ENCODE measurements at places on chromosomes 5 and 9.
A peak's percentile ranks its signal among the peaks of the same experiment; 100 is the strongest.

- no peak for DNase-seq
These were observed 4.0 kb downstream of the ST6GALNAC4 start for GRCh38 chr9:127912882-127913281.

GRCh38 chr9:81814794-81815464, 113.3 kb upstream of the SPATA31D4 start:
- DNase-seq, result no peak

- DNase-seq, result peak; percentile 34
These were observed 17.5 kb upstream of the ROPN1L start for GRCh38 chr5:10424124-10424731.

DNA sequence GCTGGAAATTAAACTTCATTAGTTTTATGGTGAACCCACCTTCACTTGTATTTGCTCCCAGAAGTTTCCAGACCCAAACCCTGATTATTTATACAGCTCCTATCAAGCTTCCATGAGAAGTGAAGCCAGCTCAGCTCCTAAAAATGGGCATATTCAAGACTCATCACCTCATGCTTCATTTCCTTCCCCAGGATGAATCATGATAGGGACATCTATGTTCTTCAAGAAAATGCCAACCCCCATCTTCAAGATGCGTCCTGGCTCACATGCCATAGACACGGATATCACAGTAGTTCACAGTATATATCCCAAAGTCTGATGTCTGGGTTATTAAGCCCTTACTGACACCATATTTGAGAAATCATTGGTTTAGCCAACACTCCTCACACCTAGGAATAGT, 217.6 kb downstream of the NPR3 start:
- DNase-seq, result no peak

- DNase-seq, result no peak
These were observed 31.2 kb downstream of the FGF18 start for GRCh38 chr5:171450423-171451331.

DNA sequence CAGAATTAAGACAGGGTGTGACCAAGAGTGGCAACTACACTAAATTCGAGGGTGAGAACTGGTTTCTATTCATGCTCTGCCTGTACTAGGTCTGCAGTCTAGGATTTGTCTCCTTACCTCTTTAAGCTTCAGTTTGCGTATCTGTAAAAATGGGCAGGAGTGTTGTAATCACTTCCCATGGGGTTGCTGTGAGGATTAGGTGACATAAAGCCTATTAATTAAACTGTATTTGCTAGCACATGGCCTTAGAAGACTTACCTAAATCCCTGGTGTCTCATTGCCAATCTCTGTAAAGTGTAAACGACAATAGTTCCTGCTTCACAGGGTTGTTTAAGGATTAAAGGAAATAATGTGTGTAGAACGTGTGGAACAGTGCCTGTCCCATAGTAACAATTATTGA, 193.6 kb downstream of the DRD1 start:
- DNase-seq, result no peak

DNA sequence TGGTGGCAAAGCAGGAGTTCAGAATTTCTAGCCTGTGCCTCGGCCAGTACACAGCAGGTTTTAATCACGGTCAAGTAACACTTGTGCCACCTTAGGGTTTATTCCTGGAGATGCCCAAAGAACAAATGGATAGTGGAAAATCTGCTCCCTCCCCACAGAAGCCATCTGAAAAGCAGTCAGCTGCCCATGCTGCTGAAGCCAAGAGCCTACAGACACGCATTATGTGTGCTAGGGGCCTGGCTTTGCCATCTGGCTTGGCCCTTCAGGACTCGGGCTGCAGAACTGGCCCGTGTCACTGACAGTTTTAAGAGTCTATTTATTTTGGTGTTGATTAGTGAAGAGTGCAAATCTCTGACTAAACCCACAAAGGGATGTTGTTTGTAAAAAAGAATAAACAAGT, 11.1 kb downstream of the ARSB start:
- no peak for DNase-seq

DNA sequence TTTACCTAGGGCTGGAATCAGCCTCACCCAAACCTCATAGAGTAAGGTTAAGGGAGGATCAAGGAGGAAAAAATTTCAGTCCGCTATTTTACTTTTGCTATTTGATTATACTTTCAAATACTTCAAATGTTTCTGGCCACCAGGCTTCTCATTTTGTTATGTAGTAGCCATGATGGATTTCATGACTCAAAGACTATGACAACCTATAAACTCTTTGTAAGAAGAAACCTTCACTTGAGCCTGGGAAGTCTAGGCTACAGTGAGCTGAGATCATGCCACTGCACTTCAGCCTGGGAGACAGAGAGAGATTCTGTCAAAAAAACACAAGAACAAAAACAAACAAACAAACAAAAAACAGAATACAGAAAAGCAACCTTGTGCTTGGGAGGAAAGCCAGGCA, 293.6 kb upstream of the TNC start:
- DNase-seq, result no peak

DNA sequence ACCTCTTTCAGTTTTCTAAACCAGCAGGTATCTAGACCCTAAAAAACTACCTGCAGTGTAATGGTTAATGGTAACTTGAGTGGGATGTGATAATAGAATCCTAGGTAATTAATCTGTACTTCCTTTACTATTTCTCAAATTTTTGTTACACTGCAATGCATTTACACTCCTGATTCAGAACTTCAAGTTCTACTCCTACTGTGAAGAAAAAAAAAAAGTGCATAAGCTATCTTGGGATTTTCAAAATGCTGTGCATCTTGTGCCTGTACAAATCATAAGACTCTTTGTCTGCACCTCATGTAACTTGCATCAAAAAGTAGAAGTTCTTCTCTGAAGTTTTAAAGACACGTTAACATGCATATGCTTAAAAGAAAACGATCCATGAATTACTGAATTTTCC, 554.1 kb downstream of the CETN3 start:
- DNase-seq, result no peak

- no peak for DNase-seq
These were observed 39.2 kb upstream of the LURAP1L start for GRCh38 chr9:12735665-12736064.

DNA sequence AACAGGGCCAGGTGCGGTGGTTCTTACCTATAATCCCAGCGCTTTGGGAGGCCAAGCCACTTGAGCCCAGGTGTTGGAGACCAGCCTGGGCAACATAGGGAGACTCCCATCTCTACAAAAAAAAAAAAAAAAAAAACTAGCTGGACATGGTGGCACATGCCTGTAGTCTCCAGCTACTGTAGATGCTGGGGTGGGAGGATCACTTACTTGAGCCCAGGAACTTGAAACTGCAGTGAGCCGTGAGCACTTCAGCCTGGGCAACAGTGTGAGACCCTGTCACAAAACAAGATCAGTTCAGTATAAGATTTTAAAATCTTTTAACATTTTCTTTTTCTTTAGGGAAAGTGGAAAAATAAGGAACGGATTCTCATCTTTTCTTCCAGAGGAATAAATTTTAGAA, 2.5 kb downstream of the BRIX1 start:
- no peak for DNase-seq

GRCh38 chr5:144421411-144421810, 250.7 kb downstream of the KCTD16 start:
- DNase-seq, result no peak

GRCh38 chr9:129889941-129890717, 54.9 kb downstream of the USP20 start:
- DNase-seq, result peak; percentile 81

- DNase-seq, result no peak
These were observed 104.8 kb downstream of the PDE6A start for GRCh38 chr5:149839761-149840160.

DNA sequence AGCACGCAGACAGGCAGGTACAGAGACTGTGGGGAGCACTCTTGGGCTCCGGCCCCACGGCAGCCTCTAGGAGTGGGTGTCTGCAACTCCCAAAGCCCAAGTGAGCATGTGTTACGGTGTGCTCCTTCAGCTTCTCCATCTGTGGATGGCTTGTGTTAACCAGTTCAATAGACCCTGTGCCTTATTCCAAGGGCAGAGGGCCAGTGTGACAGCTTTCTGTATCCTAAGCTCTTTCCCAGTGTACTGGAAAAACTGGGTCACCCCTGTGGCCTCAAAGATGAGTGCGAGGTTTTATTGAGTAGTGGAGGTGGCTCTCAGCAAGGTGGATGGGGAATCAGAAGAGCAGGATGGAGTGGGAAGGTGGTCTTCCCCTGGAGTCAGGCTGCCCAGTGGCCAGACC, 78.3 kb downstream of the ADAMTS16 start:
- DNase-seq, result no peak

- DNase-seq, result no peak
These were observed 456.4 kb downstream of the PDE4D start for GRCh38 chr5:59437176-59437575.

GRCh38 chr9:135926402-135927194, 19.3 kb upstream of the CAMSAP1 start:
- DNase-seq, result peak; percentile 17

- DNase-seq, result no peak
These were observed 753.9 kb upstream of the PTPRD start for GRCh38 chr9:11366585-11367129.

DNA sequence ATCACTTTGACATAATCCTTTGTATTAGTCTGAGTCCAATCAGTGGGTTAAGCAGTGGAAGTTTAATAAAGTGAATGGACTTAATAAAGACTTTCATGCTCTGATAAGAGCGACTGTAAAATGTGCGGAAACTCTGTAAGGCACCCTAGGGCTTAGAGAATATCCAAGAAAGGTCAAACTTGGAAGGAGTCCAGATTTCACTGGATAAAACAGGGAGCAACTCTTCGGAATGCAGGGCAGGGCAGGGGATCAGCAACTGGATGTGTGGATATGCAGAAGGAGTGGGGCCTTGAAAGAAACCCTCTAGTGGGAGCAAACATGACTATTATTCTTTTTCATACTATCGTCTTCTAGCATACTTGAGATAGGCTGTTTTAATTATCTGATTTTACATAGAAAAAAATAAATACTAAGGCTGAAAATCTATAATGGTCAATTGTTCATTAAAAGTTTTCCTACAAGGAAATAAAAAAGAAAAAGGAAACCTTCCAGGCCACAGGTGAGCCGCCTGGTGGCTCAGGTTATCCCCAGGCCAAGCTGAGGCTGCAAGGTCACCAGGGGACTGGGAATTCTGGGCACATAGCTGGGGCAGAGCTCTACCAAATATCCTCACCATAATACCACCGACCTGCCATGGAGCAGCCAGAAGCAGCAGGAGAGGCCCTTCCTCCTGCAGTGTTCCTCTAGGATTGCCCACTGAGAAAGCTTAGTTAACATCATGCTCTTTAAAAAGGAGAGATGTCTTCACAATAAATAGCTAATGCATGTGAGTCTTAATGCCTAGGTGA, 46.3 kb upstream of the CCDC112 start:
- no peak for DNase-seq

- DNase-seq, result no peak
These were observed 111.3 kb downstream of the DAPK1 start for GRCh38 chr9:87609002-87609401.

GRCh38 chr5:995318-995717, 13.3 kb upstream of the NKD2 start:
- no peak for DNase-seq

DNA sequence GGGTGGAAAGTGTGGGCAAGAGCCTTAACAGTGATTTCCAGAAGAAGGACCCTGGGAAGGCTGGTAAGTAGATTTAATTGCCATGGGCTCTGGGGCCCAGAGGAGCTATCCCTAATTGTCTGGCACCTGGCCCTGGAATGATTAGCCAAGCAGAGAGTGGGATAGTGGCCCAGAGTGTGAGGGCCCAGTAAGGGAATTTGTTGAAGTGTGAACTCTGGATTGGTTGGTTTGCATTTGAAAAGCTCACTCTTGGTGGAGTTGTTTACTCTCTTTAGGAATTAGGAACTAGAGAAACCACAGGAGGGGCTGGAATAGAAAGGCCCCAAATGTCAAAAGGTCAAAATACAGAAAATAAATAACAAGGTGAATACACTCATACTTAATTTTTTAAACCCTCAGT, 207.1 kb downstream of the GABRG2 start:
- DNase-seq, result no peak

DNA sequence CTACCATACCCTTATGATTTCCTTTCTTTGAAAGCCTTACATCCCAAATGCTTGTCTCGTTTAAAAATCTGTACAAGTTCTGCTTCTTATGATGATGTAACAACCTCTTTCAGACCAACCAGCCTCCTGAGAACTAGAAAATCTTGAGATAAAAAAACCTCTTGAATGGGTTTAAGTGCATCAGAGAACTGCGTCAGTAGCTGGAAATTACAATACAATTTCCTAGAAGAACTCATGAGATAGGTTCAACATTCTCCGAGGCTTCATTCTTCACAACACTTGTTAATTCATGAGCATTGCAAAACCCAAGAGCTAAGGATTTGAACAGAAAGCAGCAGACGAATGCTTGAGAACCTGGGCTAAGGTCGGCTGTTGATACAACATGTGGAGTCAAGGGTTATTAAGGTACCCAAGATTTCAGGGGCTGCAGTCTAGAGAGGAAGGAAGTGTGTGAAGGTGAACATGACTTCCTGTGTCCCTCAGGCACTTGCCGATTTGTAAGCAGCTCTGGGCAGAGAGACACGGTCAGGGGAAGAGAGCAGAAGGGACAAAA, 286.0 kb downstream of the ICE1 start:
- DNase-seq, result no peak

GRCh38 chr5:342501-343460, 21.3 kb downstream of the AHRR start:
- no peak for DNase-seq

DNA sequence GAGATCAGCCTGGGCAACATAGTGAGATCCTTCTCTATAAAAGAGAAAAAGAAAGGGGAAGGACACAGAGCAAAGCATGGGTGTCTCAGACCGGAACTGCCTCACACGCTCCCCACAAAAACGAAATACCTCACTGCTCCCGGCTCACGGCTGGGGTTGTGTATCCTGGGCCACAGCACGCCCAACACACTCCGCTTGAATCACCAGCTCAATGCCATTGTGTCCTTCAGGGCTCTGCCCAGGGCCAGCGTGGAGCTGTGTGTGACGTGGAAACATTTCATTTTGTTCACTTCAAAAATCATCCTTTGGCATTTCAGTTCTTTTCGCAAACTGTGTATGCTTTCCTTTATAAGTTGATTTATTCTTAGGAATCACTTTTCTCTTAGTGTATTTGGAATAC, 279.5 kb downstream of the IRX1 start:
- no peak for DNase-seq

- peak; percentile 38 for DNase-seq
These were observed 10.9 kb downstream of the PTCH1 start for GRCh38 chr9:95505717-95506427.

DNA sequence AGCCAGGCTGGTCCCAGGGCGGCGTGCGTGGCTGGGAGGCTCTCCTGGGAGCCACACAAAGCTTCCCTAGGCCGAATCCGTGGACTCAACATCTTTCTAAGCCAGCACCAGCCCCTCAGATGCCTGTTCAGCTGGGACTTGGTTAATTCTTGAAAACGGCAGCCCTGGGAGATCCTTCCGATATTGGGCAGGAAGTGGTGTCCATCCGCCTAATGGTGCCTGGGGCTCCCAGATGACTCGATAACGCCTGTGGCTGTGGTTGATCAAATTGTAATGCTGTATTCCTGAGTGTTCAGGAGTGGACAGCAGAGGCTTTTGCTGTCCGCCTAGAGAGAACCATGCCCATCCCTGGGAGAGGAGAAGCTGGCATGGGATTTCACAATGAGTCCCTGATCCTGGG, 14.1 kb downstream of the KCNT1 start:
- no peak for DNase-seq

GRCh38 chr5:68352166-68352565, 136.6 kb downstream of the PIK3R1 start:
- DNase-seq, result no peak
